ENCODE measurements at places on chromosomes 1 and 21.

GRCh38 chr1:63189677-63190076 lies 132.7 kb upstream of the FOXD3 start:
- DNase-seq: no peak

DNA sequence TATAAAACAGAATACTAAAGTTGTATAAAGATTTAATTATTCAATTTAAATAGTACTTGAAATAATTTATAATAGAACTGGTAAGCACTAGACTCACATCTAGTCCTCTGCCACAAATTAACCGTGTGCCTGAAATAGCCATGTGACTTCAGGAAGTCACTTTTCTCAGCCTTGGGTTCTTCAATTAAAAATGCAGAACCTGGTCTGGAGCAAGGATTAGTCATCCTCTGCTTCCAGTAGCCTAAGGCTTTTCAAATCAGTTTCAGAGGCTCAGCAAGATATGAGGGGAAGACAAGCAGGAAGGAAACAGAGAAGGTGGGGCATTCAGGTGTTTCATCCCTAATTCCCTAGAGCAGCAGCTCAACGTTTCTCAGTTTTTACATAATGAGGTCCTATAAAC lies 23.0 kb downstream of the DPH5 start:
- no peak for DNase-seq

GRCh38 chr1:217211486-217211885 lies 419.4 kb downstream of the GPATCH2 start:
- DNase-seq: no peak

GRCh38 chr1:207218512-207219362 lies 102.7 kb upstream of the CD55 start:
- no peak for DNase-seq

DNA sequence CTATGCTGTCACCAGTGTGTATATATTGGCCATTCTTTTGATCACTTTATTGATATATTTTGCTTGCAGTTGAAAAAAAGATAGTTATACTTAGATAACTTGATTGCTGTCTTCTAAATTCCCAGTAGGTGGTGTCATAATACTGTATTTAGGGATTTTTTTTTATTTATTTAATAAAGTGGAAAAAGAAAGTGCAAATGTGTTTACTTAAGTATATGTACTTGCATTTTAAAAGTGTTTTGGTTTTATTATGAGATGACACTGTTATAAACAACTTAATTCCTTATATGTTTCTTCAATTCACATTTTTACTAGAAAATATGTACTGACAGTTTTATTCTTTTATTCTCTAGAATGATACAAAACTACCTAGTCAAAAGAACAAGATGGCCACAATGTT lies 164.8 kb downstream of the USP25 start:
- no peak for DNase-seq

DNA sequence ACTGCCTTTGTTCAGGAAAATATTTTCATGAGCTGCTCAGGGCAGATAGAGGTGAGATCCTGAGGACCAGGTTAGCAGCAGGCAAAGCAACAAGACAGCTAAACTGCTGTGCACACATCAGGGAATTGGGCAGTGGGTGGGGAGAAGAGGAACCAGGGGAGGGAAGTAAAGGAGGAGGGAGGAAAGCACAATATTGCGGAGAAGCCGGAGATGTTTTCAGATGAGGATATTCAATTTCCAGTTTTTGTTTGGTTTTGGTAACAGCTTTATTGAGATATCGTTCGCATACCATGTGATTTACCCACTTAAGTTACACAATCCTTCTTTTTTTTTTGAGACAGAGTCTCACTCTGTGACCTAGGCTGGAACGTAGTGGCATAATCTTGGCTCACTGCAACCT lies 34.5 kb downstream of the EPHA10 start:
- DNase-seq: no peak

DNA sequence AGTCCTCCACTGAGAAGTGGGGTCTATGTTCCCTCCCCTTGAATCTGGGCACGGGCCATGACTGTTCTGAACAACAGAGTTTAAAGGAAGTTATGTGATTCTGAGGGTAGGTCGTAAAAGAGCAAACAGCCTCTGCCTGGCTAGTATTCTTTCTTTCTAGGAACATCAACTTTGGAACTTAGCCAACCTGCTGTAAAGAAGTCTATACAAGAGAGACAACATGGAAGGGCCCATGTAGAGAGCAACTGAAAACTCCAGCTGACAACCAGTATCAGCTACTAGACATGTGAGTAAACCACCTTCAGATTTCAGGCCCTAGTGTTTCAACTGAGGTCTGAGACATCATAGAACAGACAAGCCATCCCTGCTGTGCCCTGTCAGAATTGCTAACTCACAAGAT lies 7.5 kb downstream of the SELENOF start:
- no peak for DNase-seq
